ENCODE measurements at places on chromosomes 5 and 9.

- DNase-seq = no peak
These were observed 40.4 kb downstream of the PCSK5 start for GRCh38 chr9:75930730-75931321.

GRCh38 chr5:23446424-23446823 is 61.0 kb upstream of the PRDM9 start:
- DNase-seq = no peak

GRCh38 chr5:179319123-179319522 is 26.1 kb downstream of the ADAMTS2 start:
- DNase-seq = no peak

GRCh38 chr9:89899573-89899972 is 294.8 kb downstream of the GADD45G start:
- no peak for DNase-seq

GRCh38 chr9:99387431-99387830 is 165.3 kb downstream of the SEC61B start:
- no peak for DNase-seq

DNA sequence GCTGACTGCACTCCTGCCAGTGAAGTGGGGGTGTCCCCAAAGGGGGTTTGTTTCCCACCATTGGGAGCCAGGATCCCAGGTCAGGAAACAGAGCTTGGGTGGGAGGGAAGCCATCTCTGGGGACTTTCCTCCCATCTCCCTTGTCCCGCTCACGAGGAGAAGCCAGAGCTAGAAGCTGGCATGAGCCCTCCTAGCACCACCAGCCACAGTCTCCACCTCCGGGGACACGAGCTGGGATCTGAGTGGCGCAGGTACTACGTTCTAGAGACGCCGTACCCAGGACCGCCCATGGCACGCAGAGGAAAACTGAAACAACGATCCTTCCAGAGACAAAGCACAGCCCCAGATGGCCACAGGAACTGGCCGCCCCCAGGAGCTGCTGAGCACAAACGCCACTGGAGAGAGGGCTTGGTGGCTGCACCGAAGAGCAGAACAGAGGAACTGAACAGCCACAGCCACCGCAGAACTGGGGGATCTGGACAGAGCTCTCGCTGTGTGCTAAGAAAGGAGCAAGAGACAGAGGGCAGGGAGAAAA is 29.8 kb downstream of the ADAMTS2 start:
- no peak for DNase-seq

- DNase-seq = no peak
These were observed 99.4 kb downstream of the LIX1 start for GRCh38 chr5:97042996-97043395.

GRCh38 chr5:156031181-156031580 is 295.8 kb upstream of the SGCD start:
- DNase-seq = no peak

DNA sequence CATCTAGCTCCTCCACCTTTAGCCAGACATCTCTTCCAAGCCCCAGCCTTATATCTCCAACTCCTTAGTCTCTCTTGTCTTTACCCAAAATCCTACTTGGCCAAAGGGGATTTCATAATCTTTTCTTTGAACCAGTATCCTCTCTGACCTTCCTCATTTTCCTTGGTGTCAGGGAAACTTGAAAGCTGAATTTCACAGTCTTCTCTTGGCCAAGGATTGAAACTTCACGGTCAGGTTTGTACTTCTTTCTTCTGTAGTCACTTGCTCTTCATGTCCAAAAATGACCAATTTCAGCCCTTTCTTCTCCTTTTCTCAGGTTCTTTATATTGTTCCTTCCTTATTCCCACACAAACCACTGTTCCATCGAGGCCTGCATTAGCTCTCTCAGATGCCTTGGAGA is 473.7 kb upstream of the KLF4 start:
- no peak for DNase-seq

DNA sequence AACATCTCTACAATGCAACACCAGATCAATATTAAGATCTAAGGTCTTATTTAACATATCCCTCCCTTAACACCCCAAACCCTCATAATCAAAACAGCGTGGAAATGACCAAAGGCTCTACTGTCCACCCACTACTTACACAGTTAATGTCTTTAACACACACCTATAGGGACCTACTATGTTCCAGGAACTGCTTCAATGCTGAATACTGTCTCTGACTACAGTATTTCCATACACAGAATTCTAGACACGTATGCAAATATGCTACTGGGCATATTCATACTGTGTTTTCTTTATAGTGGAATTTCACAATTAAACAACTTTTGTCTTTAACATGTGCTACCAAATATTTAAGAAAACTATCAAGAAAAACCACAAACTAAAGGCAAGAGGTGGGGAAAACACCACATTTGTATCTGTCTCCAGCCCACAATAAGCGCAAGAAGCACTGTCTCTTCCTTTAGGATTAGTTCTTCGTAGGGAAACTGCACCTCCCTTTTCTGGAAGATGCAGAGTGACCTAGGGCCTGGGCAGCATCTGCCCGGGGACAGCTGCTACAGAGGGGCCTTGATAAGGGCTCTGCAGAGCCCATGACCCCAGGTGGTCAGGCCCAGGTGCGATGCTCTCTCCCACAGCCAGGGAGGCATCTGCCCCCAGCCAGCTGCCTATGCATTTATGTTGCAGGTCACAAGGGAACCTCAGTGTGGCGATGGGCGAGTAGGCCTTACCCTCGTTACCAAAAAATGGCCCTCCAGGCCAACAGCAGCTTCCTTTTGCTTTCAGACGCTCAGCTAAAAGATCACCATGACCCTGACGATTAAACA is 55.2 kb downstream of the PSMB7 start:
- DNase-seq = no peak

- no peak for DNase-seq
These were observed 21.0 kb upstream of the RNF180 start for GRCh38 chr5:64144425-64145215.

- no peak for DNase-seq
These were observed 62.1 kb downstream of the RXRA start for GRCh38 chr9:134388289-134388808.

DNA sequence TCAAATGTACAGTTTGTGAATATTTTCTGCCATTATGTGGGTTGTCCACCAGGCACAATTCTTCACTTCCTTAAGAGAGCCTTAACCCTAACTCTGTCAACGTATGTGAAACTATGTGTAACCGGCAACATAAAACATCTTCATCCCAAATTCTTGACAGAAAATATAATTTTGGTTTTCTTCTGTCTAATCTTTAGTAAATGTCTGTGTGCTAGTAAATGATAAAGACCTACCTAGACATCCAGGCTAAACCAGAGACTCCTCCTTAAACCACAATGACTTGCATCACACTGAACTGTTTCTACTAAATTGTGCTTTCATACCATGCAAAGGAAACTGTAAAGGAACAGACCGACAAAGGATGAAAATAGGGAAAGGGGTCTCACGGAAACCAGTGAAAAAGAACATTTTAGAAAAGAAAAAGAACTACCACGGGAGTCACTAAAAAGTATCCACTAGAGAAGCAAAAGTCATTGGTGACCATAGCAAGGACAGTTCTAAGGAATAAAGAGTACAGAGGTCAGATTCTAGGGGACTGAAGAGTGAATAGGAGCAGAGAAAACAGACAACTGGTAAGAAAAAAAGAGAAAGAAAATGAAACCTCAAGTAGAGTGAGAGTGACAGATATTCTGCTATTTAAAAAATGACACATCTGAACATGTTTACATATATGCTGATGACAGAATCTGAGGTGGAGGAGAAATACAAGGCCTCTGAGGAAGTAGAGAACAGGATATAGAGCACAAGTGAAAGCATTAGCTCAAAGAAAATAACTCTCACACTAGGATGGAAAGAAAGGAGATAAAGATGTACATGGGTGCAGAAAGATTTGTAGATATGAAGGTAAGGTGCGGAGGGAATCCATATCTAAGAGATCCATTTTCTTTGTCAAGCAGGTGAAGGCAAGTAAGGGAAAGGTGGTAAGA is 49.4 kb downstream of the FNIP1 start:
- DNase-seq = no peak

- no peak for DNase-seq
These were observed 478.1 kb upstream of the NMUR2 start for GRCh38 chr5:152883066-152883775.

DNA sequence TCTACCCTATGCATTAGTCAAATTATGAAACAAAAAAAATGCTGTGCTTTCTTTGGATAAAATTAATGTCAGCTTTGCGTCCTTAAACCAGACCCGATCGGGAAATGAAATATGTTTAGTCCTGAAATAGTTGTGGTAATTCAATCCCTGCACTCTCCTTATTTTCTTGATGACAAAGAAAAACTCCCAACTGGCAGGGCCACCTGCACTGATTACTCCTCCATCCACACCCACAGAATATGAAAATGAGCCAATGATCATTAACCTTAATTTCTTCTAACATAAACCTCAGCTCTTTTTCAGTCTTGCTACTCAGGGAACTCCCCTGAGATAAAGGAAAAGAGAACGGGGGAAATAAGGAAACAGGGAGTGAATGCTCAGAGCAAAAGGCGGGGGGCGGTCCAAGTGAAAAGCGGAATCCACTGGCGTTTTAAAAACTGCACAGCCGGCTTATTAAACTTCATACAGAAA is 245.3 kb downstream of the BNC2 start:
- DNase-seq = no peak

- DNase-seq = no peak
These were observed 10.2 kb upstream of the LCN15 start for GRCh38 chr9:136774416-136775045.

DNA sequence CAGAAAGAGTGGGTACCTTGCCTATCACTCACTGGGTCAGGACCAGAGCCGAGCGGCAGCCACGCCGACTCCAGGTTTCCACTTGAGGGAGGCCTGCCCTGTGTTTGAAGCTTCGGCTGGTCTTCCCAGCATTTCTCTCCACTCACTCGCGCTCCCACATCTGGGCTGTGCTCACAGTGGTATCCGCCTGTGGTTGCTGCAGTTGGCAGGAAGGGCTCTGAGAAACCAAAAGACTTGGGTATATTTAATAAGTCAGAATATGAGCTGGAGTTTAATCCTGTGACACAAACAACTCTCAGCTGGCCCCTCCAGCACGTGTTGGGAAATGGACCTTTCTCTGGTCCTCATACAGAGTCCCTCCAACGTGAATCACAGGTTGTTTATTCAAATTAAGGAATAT is 70.9 kb downstream of the SPRY4 start:
- no peak for DNase-seq

GRCh38 chr9:125739436-125739835 is 7.7 kb upstream of the PBX3 start:
- DNase-seq = no peak

DNA sequence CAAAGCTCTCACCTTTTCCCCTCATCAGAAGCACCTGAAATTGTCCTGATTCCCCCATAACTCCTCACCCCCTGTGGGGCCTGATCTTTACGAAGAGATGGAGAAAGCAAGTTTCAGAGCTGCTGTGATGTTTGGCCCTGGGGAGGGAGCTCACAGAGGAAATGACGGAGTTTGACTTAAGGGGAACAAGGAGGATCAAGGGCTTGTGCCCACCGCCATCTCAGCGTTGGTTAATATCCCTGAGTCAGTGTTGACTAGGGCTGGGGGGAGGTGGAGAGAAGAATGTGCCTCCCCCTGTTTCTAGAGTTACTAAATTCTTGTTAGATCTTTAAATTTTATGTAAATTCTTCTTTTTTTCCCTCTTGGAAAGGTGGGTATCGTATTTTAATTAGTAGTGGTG is 27.8 kb downstream of the FGF18 start:
- DNase-seq = no peak

DNA sequence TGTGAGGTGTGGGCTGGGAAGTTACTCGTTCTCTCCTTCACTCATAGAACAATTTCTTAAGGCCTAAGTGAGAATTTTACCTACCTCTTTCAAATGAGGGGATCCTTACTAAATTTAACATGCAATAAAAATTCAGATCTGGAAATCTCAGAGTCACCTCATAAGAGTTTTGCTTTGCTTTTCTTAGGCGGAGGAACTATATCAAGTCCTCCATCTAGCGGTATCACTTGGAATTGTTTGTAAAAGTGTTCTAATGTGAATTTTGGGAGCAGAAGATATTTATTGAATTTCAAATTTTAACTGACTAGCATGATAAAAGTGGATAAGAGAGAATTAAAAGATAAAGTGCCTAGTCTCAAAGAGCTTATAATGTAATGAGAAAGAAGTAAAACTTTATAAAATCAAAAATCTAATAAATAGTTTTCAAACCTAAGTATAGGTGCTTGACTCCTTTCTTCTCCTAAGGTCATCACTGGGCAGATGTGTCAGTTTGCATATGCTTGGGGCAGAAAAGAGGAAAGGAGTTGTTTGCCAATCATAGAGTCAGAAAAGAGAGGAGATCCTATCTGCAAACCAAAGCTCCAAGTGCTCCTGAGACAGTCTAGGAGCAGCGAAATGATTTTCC is 145.7 kb upstream of the DAB2 start:
- no peak for DNase-seq

Data from ascending aorta (tissue), 2 donors.